ENCODE measurements at places on chromosomes 4 and X.
A peak's percentile ranks its signal among the peaks of the same experiment; 100 is the strongest.

DNA sequence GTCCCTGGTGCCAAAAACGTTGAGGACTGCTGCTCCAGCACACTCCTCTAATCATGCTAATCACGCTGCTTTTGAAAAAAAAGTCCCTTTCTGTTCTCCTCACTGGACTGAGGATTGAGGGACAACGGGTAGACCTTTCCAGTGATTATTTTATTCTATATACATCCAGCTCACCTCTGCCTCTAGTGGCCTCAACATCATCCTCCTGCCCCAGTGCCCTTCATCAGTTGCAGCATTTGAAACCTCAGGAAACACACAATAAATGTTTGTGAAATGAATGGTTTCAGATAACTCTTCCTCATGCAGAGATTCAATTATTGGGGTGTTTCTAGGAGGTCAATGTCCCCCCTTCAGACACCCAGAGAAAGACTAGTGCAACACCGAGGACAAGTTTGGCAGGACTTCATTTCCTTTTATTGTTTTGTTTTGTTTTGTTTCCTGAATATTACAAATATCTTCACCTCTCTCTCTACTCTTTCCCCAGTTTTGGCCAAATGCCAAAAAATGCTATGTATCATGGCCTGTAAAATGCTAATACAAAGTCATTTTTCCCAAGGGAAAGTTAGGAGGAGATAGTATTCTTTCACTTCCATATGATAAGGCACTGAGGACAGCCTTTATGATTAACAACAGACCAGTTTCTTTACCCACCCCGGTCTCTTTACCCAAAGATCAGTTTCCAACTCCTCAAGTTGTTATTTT lies 460.1 kb upstream of the SLIT2 start:
- DNase-seq: no peak

DNA sequence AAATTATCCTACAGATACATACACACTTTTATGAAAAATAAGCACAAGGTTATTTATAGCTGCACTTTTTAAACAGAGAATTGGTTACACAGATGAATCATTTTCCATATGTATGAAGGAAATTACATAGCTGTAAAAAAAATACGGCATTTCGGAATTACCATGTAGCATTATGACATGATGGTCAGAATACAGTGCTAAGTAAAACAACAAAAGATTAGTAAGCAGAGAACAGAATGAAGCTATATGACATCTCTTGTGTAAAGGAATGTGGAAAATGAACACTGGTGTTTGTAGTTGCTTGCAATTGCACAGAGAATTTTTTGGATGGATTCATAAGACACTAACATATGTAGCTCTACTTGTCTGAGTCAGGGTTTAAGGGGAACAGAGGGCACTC lies 1222.0 kb upstream of the PRKX start:
- DNase-seq: no peak

GRCh38 chr4:52197306-52197705 lies 146.2 kb downstream of the SPATA18 start:
- no peak for DNase-seq

DNA sequence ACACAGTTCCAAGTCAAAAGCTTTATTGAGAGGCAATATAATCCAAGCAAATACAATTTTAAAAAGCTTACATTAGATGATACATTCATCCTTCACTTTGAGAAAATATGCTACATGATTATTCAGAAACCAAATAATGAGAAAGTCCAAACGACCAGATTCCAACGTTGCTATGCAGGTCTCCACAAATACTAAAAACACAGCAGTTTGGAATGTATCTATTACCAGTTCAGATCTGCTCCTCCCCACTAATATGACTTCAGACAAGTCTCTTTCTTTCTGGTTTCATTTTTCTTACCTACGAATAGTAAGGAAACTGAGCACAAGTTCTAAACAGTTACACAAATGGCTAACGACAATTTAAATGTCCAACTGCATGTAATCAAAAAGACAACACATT lies 9.5 kb downstream of the NAF1 start:
- DNase-seq: no peak

DNA sequence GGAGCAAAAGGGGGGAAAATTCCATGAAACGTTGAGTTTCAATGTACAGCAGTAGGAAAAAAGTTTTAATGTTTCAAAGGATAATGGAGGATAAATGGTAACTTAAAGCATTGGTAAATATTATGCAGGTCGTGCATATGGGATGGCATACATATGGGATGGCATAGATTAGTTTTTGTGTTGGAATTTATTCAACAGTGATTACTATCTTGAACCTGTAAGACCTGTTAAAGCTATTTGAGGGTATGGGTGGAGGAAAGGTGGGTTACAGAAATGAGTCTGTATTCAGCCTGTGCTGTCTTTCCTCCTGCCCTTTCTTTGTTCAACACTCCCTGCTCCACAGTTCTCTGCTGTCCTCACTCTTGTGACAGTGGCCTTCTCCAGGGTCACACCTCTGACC lies 54.6 kb downstream of the ARHGAP10 start:
- DNase-seq: no peak

GRCh38 chr4:84443523-84443922 lies 55.6 kb downstream of the NKX6-1 start:
- no peak for DNase-seq

GRCh38 chr4:165288639-165289422 lies 38.6 kb upstream of the MSMO1 start:
- peak; percentile 80 for DNase-seq

DNA sequence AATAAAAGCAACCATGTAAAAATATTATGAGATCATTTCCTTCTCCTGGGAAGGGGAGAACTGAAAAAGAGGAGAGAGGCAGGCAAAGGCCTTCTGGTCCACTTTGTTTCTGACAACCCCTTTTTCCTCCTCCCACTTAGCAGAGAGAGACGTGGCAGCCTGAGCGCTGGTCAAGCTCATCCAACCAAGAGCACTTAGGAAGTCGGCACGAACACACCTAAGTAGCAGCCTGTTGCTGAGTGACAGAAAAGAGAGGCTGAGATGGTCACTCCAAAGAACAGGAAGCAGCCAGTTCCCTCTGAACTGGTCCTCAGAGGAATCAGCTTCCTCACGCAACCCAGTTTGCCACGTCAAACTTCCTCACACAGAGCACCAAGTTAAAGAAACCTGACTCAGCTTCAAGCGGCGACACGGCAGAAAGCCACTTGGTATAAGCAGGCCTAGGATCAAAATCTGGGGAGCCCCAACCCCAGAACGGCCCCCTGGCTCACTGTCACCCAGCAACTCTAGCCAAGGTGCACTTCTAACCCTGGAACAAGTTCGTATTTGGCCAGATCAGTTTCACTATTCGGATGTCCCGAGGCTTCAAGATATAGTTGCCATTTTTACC lies 861 bp downstream of the SEC24D start:
- DNase-seq: peak; percentile 91

DNA sequence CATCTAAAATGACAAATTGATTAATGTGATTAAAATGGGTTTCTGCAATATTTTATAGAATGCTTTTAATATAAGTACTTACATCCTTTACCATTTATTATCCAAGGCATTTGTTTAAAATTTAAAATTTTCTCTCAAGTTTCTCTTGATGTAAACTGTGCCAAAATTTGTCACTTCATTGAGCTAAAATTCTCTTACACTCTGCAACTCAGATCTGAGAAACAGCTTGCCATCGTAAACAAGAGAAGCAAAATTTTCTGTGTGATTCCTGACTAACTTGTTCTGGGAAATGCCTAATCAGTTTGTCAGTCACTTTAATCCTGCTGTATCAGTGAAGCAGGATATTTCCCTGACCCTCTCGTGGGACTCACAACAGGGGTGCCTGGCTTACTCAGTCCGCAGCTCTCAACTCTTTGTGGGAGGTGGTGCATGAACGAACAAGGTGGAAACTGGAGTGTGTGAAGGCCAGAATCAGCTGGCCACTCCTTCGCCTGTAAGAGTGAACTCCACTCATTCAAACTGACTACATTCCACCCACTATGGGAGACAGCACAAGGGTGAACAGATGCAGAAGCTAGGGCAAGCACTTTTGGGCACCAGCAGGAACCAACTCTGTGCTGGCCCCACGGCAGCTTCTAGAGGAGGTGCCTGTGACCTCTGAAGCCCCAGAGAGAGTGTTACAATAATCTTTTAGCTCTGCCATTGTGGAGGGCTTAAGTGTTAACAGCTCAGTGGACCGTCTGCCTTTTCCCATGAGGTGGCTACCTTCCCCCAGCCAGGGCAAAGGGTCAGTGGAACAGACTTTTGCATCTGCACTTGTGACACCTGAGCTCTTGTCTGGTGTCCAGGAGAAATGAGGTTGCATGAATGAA lies 349.4 kb downstream of the FAT4 start:
- DNase-seq: no peak

- DNase-seq: no peak
These were observed 92.2 kb upstream of the H2AZ1 start for GRCh38 chr4:100042235-100042634.

DNA sequence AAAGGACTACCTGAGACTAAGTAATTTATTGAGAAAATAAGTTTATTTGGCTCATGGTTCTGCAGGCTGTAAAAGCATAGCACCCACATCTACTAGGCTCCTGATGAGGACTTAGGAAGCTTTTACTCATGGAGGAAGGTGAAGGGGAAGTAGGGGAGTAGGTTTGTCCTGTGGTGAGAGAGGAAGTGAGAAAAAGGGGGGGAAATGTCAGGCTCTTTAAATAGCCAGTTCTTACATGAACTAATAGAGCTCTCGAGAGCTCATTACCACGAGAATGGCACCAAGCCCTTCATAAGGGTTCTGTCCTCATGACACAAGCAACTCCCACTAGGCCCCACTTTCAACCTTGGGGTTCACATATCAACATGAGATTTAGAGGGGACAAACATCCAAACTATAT lies 125.5 kb upstream of the NRK start:
- DNase-seq: peak; percentile 6

DNA sequence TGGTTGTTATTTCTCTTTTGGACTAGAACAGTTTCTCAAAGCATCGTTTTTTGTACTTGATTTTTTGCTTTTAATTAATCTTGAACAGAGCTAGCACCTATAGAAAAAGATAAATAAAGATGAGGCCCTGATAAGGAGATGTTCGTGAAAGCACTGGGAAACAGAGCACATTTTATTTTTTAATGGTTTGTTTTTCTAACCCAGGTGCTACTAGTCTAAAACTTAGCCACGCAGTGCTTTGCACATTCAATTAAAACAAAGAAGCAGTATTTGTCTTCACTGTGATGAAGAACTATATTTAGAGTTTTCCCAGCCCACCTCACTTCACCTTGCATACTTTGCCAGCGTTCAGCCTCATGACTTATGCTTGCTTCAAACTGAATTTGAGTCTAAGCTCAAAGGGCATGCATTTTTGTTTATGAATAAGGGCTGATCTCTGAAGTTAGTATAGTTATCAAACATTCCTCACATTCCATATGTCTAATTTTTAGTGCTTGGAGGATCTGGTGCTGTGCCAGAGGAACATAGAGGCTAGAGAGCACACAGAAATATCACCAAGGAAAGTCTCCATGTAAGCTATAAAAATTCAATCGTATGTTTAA lies 76.7 kb downstream of the WWC2 start:
- DNase-seq: no peak

DNA sequence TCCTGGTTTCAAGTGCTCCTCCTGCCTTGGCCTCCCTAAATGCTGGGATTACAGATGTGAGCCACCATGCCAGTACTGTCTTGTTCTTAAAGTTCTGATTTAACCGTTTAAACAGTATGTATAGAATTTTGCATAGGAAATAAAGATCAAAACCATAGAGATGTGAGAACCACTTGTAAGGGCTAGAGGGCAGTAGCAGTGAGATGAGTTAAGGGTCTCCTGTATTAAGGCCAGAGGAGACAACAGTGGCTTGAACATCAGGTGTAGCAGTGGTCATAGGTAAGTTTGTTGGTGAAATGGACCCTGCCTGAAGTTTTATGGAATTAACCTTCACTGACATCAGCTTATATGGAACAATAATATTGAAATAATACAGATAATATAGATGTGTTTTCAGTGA lies 155.7 kb downstream of the SLC4A4 start:
- DNase-seq: no peak

- DNase-seq: no peak
These were observed 193.8 kb upstream of the RBPJ start for GRCh38 chr4:26126994-26127393.

DNA sequence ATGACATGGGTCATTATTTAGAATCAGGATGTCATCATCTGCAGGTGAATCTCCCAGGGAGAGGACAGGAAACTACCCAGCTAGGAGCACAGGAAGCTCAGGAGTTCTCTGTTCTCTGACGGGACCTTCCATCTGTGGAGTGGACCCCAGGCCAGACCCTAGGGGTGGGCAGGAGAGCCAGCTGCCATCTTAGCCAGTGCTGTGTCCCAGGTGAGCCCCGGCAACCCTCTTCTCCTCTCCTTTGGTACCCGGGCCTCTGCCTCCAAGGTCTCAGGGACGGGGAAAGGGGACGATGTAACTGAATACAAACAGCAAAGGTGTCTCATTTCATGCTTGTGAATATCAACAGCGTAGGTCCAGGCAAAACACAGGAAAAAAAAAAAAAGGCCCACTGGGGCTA lies 48.5 kb downstream of the C4orf50 start:
- no peak for DNase-seq

DNA sequence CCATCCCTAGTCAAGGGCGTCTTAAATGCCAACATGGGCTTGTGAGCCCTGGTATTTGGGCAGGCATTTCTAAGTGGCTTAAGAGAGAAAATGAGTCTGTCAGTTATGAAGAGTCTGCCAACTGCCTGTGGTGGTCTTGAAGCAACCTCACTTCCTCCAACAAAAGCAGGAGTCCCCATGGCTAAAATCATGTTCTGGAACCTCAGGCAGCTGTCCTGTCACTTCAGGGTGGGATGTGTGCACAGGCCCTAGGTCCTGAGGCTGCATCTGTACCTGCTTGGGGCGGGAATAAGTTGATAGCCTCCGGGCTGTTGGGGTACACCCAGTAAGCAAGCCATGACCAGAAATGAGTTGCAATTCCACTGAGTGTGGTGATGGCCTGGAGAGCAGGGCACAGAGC lies 115.0 kb upstream of the SCML1 start:
- DNase-seq: no peak

- peak; percentile 72 for DNase-seq
These were observed 36.9 kb downstream of the NBDY start for GRCh38 chrX:56765811-56766553.

- peak; percentile 85 for DNase-seq
These were observed 42.4 kb upstream of the SLC2A9 start for GRCh38 chr4:10063544-10064300.

DNA sequence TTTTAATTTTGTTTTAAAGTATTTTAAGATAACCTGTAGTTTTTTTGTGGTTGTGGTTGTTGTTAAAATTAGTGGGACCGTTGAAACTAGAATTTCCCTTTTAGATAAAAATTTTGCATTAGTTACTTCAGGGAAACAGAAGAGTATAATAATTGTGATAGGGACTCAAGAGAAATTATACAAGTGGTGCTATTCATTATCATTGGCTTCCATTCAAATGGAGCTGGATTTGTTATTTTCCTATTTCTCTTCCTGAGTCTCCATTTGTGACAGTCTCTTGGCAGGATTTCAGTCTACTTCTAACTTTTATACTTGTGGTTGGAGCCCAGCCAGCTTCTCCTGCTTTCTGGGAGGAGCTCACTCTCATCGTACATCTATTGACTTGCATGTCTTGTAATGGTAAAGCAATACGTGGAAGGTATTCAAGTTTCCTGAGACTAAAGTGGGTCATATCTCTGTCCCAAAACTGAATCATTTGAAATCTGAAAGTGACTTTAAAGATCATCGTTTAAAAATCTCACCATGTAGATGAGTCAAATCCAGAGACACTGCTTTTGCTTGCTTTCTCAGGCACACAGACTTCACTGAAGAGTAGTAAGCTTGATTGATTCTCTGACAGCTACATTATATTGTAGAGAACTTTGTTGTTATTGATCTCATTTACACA lies 155.8 kb downstream of the RPA4 start:
- no peak for DNase-seq

GRCh38 chr4:83535520-83536361 lies at the start of gene GPAT3:
Gene GPAT3, plus strand, starts transcription at chr4:83536108. Its CDS starts 515 bp downstream, at chr4:83536623.
- peak; percentile 84 for DNase-seq

GRCh38 chrX:11273544-11273943 lies 19.7 kb upstream of the AMELX start:
- DNase-seq: no peak
